ENCODE measurements at places on chromosomes 1 and 21. TPM values are rescaled to one million over a fixed set of nuclear protein-coding genes. Genes with fewer than 3 reads are reported as not detected.
A peak's percentile ranks its signal among the peaks of the same experiment; 100 is the strongest.

The SPRR2F gene
- total RNA-seq, result not detected

The PRUNE1 gene
- total RNA-seq, result 15.9 TPM

The SEMA6C gene
- total RNA-seq, result 1.5 TPM

The ZNF326 gene
- 17.4 TPM for total RNA-seq

The NOS1AP gene
- 0.42 TPM for total RNA-seq

GRCh38 chr21:37688952-37689659 lies 227.2 kb downstream of the KCNJ6 start:
- H3K27ac ChIP-seq, result no peak overlapping the region
- no peaks in the 10 kb centered on the region for H3K4me1 ChIP-seq
- DNase-seq, result no peak
- H3K27me3 ChIP-seq, result peaks cover 3% of the 10 kb centered on the region
- H3K36me3 ChIP-seq, result no peaks in the 10 kb centered on the region
- no peak overlapping the region for H3K4me3 ChIP-seq

- H3K4me1 ChIP-seq, result peaks cover 9% of the 10 kb centered on the region
- no peak for DNase-seq
- peak within 1 kb of the TSS; percentile 45 for H3K4me3 ChIP-seq
- H3K27ac ChIP-seq, result no peak within 1 kb of the TSS
These were observed at the start of gene EPHB2 for GRCh38 chr1:22710701-22711049. Gene EPHB2 (plus strand): TSS chr1:22710839. CDS start chr1:22710983, 144 bp downstream.

DNA sequence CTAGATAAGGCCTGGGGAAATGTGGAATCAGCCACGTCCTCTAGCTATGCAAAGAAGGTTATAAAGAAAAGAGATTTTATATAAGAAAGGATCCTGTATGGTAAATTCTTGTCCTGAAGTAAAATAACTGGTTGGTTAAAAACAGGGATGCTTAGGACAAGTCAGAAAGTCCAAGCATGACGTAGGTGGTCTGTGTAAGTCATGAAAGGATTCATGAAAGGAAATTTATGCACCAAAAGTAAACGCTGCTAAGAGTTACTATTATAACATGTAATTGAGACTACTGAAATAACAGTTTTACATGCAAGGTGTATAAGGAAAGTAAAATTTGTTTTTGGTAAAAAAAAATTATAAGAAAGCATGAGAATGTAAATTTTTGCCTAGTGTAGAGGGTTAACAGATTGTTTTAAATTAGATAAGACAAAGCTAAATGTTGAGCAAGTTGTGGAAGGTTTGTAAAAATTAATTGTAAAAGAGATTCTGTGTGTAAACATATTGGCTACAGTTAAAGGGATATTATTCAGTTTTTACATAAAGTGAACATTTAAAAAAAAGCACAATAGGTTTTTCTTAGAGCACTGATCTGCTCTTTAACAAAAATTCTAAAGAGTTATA lies 43.9 kb downstream of the PIGK start:
- DNase-seq, result peak; percentile 51
- H3K4me1 ChIP-seq, result peaks cover 5% of the 10 kb centered on the region
- H3K4me3 ChIP-seq, result no peak overlapping the region
- peaks cover 42% of the 10 kb centered on the region for H3K36me3 ChIP-seq

DNA sequence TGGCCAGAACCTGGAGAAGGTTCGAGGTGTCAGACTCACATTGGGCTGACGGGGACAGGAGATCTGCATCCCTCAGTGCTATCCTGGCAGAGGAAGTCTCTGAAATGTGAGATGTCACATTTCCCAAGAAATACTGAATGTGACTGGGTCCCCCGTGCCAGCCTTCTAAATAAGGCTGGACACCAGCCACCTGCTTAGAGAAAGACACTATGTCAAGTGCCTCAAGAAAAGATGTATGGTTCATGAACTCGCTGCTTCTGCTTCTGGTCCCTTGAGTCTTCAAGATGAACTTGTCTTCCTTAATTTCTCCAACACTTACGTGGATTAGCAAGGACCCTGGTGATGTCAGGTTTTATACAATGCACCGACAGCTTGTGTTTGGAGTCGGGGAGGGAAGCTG lies 42.1 kb upstream of the FHAD1 start:
- H3K4me3 ChIP-seq, result no peak overlapping the region
- H3K36me3 ChIP-seq, result no peaks in the 10 kb centered on the region
- H3K27ac ChIP-seq, result no peak overlapping the region
- no peak for DNase-seq
- H3K27me3 ChIP-seq, result peaks cover 3% of the 10 kb centered on the region

DNA sequence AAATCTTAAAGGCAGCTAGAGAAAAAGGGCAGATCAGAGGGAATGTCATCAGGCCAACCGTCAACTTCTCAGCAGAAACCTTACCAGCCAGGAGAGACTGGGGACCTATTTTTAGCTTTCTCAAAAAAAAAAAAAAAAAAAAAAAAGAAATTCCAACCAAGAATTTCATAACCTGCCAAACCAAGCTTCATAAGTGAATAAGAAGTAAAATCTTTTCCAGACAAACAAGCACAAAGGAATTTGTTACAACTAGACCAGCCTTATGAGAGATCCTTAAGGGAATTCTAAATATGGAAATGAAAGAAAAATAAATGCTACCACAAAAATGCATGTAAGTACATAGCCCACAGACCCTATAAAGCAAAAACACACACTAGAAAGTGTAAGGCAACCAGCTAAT lies 267.7 kb downstream of the AKT3 start:
- H3K4me1 ChIP-seq, result no peaks in the 10 kb centered on the region
- H3K4me3 ChIP-seq, result no peak overlapping the region
- peaks cover 52% of the 10 kb centered on the region for H3K36me3 ChIP-seq
- H3K27me3 ChIP-seq, result no peaks in the 10 kb centered on the region
- H3K27ac ChIP-seq, result no peak overlapping the region
- DNase-seq, result no peak

GRCh38 chr1:7287013-7287412 lies 484.1 kb upstream of the VAMP3 start:
- no peak overlapping the region for H3K27ac ChIP-seq
- H3K36me3 ChIP-seq, result no peaks in the 10 kb centered on the region

DNA sequence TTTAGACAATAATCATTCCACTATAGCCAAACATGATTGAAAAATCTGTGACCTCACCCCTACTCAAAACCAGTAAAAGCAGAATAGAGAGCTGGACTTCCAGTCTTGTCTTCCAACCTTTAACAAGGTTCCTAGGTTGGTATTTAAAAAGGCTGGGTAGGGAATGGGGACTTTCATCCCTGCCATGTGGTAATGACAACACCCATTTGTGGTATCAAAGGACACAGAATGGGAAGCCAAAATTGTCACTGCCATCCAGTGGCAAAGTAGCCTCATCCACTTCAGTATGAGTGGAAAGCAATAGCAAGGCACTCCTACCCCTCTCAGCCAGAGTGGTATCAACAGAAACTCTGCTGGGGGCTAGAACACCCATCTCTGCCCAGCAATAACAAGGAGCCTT lies 33.9 kb downstream of the UCHL5 start:
- no peaks in the 10 kb centered on the region for H3K27me3 ChIP-seq
- H3K4me1 ChIP-seq, result peaks cover 2% of the 10 kb centered on the region
- no peak for DNase-seq
- H3K4me3 ChIP-seq, result no peak overlapping the region
- peaks cover 22% of the 10 kb centered on the region for H3K36me3 ChIP-seq
- no peak overlapping the region for H3K27ac ChIP-seq

DNA sequence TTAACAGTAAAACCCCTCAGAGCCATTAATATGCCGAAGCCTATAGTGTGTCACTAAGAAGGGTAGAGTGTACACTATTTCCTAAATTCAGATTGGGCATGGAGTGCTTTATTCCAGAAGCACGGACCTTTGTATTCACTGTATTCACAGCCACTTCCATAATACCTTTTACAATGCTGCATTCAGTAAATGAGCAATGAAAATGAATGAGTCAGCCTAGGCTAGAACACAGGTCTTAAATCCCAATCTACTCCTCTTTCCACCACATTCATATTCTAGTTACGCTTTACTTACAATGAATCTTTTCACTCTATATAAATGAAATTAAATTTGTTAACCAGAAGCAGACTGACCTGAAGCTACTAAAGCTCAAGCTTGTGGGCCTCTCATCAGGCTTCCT lies 13.0 kb upstream of the GORAB start:
- no peak for DNase-seq
- H3K27ac ChIP-seq, result no peak overlapping the region
- H3K4me3 ChIP-seq, result no peak overlapping the region

DNA sequence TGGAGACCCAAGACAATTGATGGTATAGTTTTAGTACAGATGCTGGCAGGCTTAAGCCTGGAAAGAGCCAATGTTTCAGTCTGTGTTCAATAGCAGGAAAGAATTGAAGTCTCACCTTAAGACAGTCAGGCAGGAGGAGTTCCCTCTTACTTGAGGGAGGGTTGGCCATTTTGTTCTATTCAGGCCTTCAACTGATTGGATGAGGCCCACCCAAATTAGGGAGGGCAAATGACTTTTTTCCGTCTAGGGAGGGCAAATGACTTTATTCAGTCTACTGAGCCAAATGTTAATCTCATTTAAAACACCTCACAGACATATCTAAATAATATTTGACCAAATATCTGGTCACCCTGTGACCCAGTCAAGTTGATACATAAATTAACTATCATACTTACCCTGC lies 31.4 kb upstream of the ELAVL4 start:
- no peak overlapping the region for H3K4me3 ChIP-seq
- H3K27ac ChIP-seq, result no peak overlapping the region
- H3K4me1 ChIP-seq, result no peaks in the 10 kb centered on the region
- no peaks in the 10 kb centered on the region for H3K27me3 ChIP-seq
- no peaks in the 10 kb centered on the region for H3K36me3 ChIP-seq
- no peak for DNase-seq

GRCh38 chr1:203626910-203627246 lies 246 bp downstream of the ATP2B4 start:
- peaks cover 60% of the 10 kb centered on the region for H3K4me1 ChIP-seq
- DNase-seq, result no peak
- peak overlapping the region; percentile 91 for H3K27ac ChIP-seq
- peak overlapping the region; percentile 91 for H3K4me3 ChIP-seq

DNA sequence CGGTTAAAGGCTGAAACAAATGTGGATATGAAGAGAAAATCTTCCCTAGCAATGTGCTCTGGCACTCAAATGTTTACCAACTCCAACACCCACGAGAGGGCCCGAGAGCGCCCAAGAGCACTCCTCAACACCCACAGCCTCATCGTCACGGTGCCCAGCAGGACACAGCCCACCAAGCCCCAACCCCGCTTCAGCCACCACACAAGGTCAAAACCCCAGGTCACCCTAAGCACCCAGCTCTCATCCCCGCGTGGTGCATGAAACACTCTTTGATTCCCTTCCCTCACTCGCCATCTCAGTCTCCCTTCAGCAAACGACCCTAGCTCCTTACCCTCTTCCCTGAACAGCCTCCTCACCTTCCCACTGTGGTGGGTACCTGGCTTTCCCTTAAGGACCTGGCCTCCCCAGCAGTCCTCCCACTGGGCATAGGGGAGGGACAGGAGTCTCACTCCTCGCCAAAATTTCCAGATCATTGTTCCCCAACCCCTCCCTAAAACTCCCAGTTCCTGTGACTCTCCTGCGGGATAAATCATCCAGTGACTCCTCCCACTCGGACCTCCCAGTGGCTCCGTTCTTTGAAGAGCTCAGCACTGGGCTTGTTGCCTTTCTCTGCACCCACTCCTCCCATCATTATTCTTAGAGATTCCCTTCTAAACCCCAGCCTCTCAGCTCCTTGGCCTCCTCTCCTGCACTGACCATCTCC lies 170.4 kb upstream of the SYT6 start:
- no peaks in the 10 kb centered on the region for H3K27me3 ChIP-seq
- peaks cover 11% of the 10 kb centered on the region for H3K4me1 ChIP-seq
- no peaks in the 10 kb centered on the region for H3K36me3 ChIP-seq
- DNase-seq, result no peak

Data from activated naive CD4-positive, alpha-beta T cell treated with anti-CD3 and anti-CD28 coated beads for 36 hours (primary cell).